ENCODE measurements at places on chromosomes 6 and 20.

DNA sequence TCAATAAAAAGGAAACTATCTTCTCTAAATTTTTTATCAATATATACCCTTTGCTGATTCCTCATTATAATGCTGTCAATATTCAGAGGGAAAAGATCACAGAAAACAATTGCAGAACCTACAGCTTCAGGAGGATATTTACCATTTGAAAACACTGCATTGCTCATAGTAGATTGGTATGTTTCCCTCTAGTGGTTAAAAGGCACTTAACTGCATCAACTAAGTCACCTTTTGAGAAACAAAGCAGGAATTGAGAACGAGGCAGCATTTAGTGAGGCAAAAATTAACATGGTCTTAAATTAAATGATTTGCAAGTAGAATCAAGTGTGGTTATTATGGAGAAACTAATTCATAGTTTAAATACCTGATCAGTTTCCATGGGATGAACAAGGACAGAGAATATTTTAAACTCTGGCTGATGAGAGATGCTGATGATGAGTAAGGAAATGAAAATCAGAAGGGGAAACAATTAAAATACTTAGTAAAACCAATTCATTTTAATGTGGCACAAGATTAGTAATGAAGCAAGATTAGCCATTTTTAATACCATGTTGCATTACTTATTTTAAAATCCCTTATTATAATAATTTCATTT, 642.1 kb downstream of the EPHA7 start:
- DNase-seq, result peak; percentile 71

DNA sequence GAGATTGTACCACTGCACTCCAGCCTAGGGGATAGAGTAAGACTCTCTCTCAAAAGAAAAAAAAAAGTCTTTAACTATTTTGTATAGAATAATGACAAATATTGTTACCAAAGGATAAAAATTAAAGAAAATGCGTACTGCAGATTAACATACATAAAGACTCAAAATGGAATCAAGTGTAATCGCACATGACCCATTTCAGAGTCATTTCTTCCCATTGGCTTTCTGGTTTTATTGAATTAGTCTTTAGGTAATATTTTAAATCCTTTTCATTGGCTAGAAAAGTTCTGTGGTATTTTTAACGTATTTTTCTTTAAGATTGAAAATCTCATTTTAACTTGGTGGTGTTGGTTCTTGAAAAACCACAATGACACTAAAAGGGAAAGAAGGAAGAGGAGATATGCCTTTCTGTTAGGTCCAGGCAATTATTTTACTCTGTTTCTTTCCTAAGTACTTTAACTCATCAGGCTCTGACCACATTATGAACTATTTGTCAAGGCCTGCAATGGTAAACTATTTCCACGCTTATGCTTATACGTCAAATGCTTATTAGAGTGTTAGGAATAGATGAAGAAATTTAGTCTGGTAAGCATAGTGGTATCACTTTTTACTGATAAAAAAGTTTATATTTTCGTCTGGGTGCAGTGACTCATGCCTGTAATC, 52.3 kb downstream of the PLEKHG1 start:
- DNase-seq, result no peak

GRCh38 chr20:24460712-24461111, 8.7 kb upstream of the SYNDIG1 start:
- DNase-seq, result no peak

DNA sequence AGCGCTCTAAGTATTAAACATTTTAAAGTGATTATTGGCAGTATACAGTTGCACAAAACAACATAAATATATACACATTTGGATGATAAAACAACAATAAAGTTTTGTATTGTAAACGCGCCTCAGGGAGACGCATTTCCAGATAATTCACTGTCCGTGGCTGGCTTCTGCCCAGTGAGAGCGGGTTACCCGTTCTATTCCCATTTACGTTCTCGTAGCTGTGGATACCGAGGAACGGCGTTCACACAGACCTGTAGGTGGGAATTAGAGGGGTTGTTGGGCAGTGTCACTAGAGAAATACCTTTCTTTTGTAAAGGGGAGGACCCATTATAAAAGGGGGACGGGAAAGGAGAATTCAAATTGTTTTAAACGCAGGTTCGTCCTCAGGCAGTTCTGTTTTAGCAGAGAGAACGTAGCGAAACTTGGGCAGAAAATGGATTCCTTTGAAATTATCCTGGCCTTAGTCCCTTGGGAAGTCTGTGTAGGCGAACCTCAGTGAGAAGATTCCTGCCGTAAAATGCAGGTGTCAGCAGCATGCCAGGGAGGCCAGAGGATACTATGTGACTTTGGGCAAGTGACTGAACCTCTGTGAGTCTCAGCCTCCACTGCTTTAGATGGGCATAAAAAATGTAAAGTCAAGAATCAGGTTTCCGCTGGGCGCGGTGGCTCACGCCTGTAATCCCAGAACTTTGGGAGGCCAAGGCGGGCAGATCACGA, 756 bp downstream of the MTG2 start:
- DNase-seq, result peak; percentile 30

GRCh38 chr6:70231311-70231710, 71.6 kb downstream of the COL9A1 start:
- no peak for DNase-seq

- DNase-seq, result peak; percentile 63
Measured at GRCh38 chr6:138001750-138002349, 105.4 kb downstream of the PERP start.

DNA sequence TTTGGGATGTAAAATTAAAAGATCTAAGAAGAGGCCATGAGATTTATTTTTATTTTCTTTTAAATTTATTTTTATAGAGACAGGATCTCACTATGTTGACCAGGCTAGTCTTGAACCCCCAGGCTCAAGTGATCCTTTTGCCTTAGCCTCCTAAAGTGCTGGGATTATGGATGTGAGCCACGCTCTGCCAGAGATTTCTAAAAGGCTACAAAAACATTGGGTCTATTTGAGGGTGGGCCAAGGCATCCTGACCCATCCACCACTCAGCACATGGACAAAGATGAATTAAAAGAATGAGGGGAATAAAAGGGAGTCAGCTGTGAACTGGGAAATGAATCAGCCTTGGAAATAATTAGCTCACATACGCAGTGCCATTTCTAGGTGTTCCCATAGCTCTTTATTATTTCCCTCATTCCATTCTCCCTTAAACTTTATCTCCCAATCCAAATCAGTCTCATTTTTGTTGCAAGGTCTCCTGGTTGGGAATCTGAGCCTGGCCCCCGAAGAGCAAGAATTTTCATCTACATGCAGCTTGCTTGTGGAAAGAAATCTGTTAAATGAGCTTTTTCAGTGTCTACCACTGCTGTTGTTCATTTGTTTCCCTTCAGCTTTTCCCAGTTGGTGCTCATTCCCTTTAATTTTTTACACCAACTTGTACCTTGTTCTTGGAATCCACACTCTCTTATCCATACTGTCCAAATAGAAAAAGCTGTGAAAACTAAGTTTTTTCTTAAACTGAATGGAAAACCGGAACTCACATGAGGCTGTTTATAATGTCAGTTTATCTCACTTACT, 66.9 kb downstream of the MKKS start:
- no peak for DNase-seq

DNA sequence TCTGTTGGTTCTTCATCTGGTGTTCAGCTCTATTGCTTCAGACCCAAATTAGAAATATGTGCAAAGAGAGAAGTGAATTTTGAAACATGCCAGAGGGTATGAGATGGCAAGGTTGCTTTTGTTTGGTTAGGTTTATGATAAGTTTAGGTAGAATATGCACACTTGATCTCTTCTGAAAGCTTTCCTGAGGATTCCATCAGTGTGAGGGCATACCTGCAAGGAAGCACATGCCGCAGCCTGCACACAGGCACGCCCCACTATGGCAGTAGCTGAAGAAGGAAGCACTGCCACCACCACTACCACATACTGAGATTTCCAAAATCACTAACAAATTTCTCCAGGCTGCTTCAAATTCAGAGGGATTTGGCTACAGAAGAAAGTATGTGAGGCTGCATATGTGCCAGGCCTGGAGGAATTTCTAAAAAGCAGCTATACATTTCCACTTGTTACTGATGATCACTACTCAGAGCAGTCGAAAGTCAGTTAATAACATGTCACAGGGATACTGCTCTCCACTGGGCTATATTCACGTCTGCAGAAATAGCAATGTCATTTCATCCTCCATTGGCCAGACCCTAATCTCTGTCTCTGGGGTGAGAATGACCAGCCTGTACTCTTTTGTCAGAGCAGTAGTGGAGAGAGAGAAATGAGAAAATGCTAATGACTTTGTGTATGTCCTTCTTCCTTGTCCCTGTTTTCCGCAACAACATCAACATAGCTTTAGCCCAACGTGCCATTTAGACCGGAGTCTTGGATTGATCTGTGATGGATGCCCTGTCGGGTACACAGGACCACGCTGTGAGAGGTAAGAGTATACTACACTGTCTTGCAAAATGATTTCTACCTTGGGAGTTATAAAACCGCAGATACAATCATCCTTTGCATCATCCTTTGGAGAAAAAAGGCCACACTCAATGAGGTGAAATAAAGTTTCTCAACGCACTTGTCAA, 396.7 kb downstream of the LAMA2 start:
- DNase-seq, result no peak

DNA sequence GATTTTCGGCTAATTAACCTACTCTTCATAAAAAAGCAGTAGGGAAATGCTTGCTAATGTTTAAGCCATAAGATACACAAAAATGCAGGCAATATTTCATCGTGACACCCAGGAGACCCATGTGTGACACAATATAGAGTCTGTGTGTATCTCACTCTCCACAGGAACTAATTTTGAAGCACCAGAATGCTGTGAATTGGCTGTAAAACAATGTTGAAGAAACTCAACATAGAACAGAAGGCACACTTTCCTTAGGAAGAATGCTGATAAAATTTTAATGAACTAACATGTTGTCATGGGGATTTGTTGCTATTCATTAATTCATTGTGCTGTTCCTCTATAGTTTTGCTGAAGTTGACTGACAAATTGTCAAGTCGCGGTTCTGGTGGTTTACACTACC, 249.4 kb upstream of the TFAP2D start:
- no peak for DNase-seq

- peak; percentile 64 for DNase-seq
Measured at GRCh38 chr6:34560366-34561226, 4.5 kb upstream of the SPDEF start.

Measured in RKO (cell line).